Prostate gland (tissue), 2 donors: ENCODE measurements at places on chromosomes 4 and X. TPM values are rescaled to one million over a fixed set of nuclear protein-coding genes. Genes with fewer than 3 reads are reported as not detected.
A peak's percentile ranks its signal among the peaks of the same experiment; 100 is the strongest.

DNA sequence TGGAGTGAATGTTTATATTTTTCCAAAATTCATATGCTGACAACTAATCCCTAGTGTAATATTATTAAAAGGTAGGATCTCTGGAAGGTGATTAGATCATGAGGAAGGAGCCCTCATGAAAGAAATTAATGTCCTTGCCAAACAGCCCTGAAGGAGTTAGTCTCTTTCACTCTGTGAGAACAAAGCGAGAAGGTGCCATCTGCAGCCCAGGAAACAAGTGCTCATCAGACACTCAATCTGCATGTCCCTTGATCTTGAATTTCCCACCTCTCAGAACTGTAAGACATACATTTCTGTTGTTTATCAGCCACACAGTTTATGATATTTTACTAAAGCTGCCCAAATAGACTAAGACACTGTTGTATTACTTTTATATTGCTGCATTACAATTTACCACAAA is 1283.4 kb downstream of the PCDH7 start:
- DNase-seq: no peak
- H3K27me3 ChIP-seq: no peaks in the 10 kb centered on the region
- no peaks in the 10 kb centered on the region for H3K4me1 ChIP-seq

The TCEAL2 gene
- total RNA-seq: 1.6 TPM

DNA sequence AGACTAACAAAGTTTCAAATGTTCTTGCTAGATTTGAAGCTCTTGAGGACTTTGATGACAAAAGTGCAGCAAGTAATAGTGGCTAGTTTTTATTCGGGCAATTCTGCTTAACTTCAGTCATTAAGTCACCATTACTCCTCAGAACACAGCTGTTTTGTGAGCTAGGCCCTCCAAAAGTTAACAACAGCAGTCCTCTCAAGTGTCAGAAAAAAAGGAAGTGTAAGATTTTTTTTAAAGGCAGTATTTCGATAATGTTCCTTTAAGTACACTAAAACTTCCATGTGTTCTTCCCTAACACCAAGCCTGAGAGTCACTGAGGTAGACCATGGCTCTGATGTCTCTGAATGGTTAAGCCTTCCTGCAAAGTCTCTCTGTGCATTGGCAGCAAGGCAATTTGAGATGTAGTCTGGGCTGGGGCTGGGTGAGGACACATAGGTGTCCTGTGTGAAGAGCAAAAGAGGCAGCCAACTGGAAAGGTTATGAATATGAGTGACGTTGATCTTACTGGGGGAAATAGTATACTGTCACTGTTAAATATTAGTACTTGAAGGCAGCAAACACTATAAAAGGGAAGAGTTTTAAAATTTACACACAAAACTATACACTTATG is 174.0 kb upstream of the MAP3K15 start:
- no peaks in the 10 kb centered on the region for H3K27me3 ChIP-seq
- H3K4me1 ChIP-seq: no peaks in the 10 kb centered on the region
- H3K27ac ChIP-seq: no peak overlapping the region
- no peaks in the 10 kb centered on the region for H3K36me3 ChIP-seq
- DNase-seq: no peak

GRCh38 chrX:50470103-50471031 is at the start of gene DGKK:
Gene DGKK (minus strand): TSS chrX:50470825. CDS start chrX:50470678, 147 bp downstream.
- DNase-seq: no peak
- no peaks in the 10 kb centered on the region for H3K36me3 ChIP-seq
- H3K27ac ChIP-seq: no peak within 1 kb of the TSS
- H3K27me3 ChIP-seq: no peaks in the 10 kb centered on the region
- no peak within 1 kb of the TSS for H3K4me3 ChIP-seq
- no peaks in the 10 kb centered on the region for H3K4me1 ChIP-seq

GRCh38 chr4:151908201-151908600 is 147.4 kb upstream of the GATB start:
- DNase-seq: no peak
- H3K36me3 ChIP-seq: no peaks in the 10 kb centered on the region
- H3K27ac ChIP-seq: no peak overlapping the region
- no peaks in the 10 kb centered on the region for H3K27me3 ChIP-seq
- H3K4me1 ChIP-seq: no peaks in the 10 kb centered on the region
- no peak overlapping the region for H3K4me3 ChIP-seq

DNA sequence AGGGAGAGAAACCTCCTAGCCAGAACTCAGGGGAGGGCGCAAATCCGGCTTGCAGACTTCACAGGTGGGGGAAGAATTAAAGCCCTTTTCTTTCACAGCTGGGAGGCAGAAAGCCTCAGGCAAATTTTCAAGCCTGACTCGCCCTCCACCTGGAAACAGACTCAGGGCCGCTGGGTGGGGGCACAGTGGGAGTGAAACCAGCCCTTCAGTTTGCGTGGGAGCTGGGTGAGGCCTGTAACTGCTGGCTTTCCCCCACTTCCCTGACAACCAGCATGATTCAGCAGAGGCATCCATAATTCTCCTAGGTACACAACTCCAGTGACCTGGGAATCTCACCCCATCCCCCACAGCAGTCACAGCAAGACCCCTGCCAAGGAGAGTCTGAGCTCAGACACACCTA is 206.9 kb upstream of the INTU start:
- H3K4me3 ChIP-seq: no peak overlapping the region
- no peaks in the 10 kb centered on the region for H3K4me1 ChIP-seq
- no peak for DNase-seq
- no peaks in the 10 kb centered on the region for H3K27me3 ChIP-seq
- H3K27ac ChIP-seq: no peak overlapping the region

- no peak overlapping the region for H3K27ac ChIP-seq
- H3K36me3 ChIP-seq: no peaks in the 10 kb centered on the region
- DNase-seq: peak; percentile 78
Observed at GRCh38 chrX:2707334-2707760, 16.3 kb downstream of the CD99 start.

- H3K4me3 ChIP-seq: no peak overlapping the region
- H3K36me3 ChIP-seq: no peaks in the 10 kb centered on the region
- H3K27me3 ChIP-seq: no peaks in the 10 kb centered on the region
- H3K4me1 ChIP-seq: no peaks in the 10 kb centered on the region
- DNase-seq: no peak
Observed at GRCh38 chr4:189504220-189504619, 436.5 kb upstream of the FRG1 start.

GRCh38 chr4:178086320-178086719 is 644.1 kb upstream of the AGA start:
- H3K27ac ChIP-seq: no peak overlapping the region
- DNase-seq: no peak
- no peaks in the 10 kb centered on the region for H3K36me3 ChIP-seq
- H3K4me1 ChIP-seq: no peaks in the 10 kb centered on the region

DNA sequence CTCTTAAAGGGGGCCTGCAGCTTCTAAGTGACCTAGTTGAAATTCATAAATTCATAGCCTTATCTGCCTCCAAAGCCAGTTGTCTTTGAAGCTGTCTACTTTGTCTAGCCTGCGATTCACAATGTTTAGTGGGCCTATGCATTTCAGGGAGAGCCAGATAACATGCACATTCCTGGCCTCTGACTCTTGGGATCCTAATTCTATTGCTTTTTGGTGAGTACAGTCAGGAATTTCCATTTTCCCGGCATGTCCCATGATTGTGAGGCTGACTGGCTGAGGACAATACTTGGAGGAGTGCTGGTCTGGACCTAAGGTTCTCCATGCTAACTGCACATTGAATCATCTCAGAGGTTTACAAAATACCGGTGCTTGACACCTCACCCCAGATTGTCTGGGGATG is 155.0 kb downstream of the MSL3 start:
- H3K4me1 ChIP-seq: no peaks in the 10 kb centered on the region
- H3K27me3 ChIP-seq: no peaks in the 10 kb centered on the region
- no peak for DNase-seq

- H3K27me3 ChIP-seq: no peaks in the 10 kb centered on the region
- H3K4me3 ChIP-seq: no peak overlapping the region
- H3K36me3 ChIP-seq: no peaks in the 10 kb centered on the region
- H3K27ac ChIP-seq: no peak overlapping the region
- no peak for DNase-seq
Observed at GRCh38 chr4:161132715-161133425, 1030.9 kb downstream of the FSTL5 start.

- H3K36me3 ChIP-seq: no peaks in the 10 kb centered on the region
- no peaks in the 10 kb centered on the region for H3K27me3 ChIP-seq
- no peak for DNase-seq
- no peak overlapping the region for H3K27ac ChIP-seq
- H3K4me1 ChIP-seq: no peaks in the 10 kb centered on the region
Observed at GRCh38 chr4:77352192-77352591, 195.2 kb downstream of the CCNG2 start.

GRCh38 chr4:1309261-1310010 is 19.7 kb downstream of the MAEA start:
- peaks cover 7% of the 10 kb centered on the region for H3K36me3 ChIP-seq
- H3K27ac ChIP-seq: peak overlapping the region; percentile 79
- H3K4me3 ChIP-seq: peak overlapping the region; percentile 27
- peaks cover 3% of the 10 kb centered on the region for H3K4me1 ChIP-seq

DNA sequence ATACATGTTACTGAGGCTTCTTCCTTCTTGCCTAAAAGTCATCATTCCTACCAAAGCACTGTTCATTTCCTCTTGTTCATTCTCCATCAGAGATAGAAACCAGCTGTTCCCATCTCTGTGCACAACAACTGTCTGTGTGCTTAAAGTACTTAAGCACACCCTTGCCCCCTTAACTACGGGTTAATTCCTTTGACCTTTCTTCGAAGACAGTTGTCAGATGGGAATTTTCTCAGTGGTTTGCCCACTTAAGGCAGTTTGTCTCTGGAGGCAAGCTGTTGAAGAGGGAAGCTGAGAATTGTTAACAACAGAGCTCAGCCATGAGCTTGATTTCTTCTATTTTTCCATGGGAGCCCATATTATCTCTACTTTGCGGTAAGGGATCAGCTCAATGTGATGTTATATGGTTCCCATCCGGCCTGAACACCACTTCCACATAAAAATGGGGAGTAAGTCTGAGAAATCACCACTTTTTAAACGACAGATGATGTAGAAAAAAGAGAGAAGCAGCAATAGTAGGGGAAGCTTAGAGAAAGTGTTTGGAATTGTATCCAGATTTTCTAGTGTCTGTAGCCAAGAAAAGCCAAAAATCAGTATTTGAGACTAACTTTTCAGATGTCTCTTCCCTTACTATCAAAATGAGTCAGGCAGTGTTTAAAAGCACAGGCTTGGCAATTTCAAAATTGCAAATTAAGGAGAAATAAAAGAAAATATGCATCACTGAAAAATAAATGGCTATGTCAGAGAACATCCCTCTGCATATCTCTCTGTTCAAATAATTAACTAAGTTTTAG is 194.4 kb downstream of the SLIT2 start:
- no peak overlapping the region for H3K27ac ChIP-seq
- H3K4me1 ChIP-seq: no peaks in the 10 kb centered on the region
- DNase-seq: no peak
- H3K36me3 ChIP-seq: no peaks in the 10 kb centered on the region
- no peak overlapping the region for H3K4me3 ChIP-seq

DNA sequence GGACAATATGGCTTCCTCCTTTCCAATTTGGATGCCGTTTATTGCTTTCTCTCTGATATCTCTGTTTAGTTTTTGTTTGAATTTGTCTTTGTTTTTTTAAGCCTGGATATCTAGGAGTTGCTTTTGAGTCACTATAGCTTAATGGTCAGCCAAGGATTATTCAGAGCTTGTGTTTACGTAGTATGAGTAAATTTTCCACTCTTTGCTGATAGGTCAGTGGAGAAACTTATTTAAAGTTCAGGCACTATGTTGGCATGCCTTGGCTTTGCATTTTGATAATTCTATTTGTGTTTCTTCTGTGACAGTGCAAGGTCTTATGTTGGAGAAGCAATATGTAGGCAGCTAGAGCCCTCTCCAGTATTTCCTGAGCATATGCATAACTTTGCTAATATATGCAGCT is 315.2 kb downstream of the GRID2 start:
- H3K36me3 ChIP-seq: no peaks in the 10 kb centered on the region
- no peaks in the 10 kb centered on the region for H3K27me3 ChIP-seq
- no peaks in the 10 kb centered on the region for H3K4me1 ChIP-seq
- DNase-seq: no peak
- no peak overlapping the region for H3K4me3 ChIP-seq

GRCh38 chr4:113888006-113888405 is 91.4 kb downstream of the ARSJ start:
- no peak overlapping the region for H3K27ac ChIP-seq
- DNase-seq: no peak
- H3K27me3 ChIP-seq: no peaks in the 10 kb centered on the region
- H3K4me1 ChIP-seq: no peaks in the 10 kb centered on the region

The UPF3B gene
- 5.2 TPM for total RNA-seq

The CTSO gene
- 37.5 TPM for total RNA-seq

The ALPK1 gene
- total RNA-seq: 12.1 TPM

The SPANXN4 gene
- not detected for total RNA-seq

DNA sequence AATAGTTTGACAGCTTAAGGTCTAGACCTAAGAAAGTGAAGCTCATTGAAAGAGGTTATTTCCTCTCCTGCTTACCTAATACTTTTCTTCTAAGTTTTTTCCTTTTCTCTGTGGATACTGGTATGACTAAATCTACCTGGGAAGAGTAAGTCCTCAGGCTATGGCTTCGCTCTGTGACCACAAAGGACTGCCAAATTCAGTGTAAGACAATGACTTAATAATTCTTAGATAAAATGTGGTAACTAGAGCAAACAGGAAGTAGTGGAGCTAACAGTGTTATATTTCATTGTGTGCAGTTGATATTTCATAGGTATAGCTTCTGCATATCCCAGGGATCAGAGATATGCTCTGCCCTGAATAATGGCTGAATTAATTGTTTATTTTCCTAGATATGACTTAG is 418.9 kb downstream of the CCSER1 start:
- no peaks in the 10 kb centered on the region for H3K27me3 ChIP-seq
- H3K27ac ChIP-seq: no peak overlapping the region
- H3K4me1 ChIP-seq: no peaks in the 10 kb centered on the region
- H3K36me3 ChIP-seq: no peaks in the 10 kb centered on the region

GRCh38 chr4:8791609-8792008 is 80.0 kb downstream of the HMX1 start:
- peaks cover 8% of the 10 kb centered on the region for H3K27me3 ChIP-seq
- no peaks in the 10 kb centered on the region for H3K4me1 ChIP-seq
- H3K27ac ChIP-seq: no peak overlapping the region
- H3K36me3 ChIP-seq: no peaks in the 10 kb centered on the region

DNA sequence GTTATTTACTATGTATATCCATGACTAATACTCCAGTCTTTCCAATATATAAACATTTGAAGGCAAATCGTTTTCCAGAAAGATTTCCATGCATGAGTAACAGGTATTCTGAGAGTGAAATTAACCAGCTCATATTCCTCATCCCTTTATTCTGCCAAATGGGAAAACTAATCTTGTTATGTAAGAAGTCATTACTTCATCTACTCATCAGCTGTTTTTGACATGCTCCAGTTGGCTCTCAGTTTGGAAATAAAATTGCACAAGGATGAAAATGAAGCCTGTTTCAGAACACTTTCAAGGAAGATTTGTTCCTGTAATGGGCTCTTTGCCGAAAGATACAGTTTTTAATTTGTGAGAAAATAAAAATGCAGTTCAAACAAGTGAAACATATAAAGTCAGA is 121.9 kb downstream of the KCTD8 start:
- H3K4me3 ChIP-seq: no peak overlapping the region
- no peak for DNase-seq
- no peaks in the 10 kb centered on the region for H3K36me3 ChIP-seq
- no peak overlapping the region for H3K27ac ChIP-seq
